ENCODE measurements at places on chromosomes 7 and 10. TPM values are rescaled to one million over a fixed set of nuclear protein-coding genes. Genes with fewer than 3 reads are reported as not detected.

The CRPPA gene
- total RNA-seq = 1.4 TPM

The PRRT4 gene
- total RNA-seq = 0.61 TPM

The CLDN4 gene
- total RNA-seq = 0.93 TPM

The EBF3 gene
- total RNA-seq = 44.1 TPM

The PSTK gene
- 12.8 TPM for total RNA-seq

The POM121C gene
- total RNA-seq = 12.0 TPM

GRCh38 chr10:77673515-77674140 lies 36.0 kb upstream of the KCNMA1 start:
- ATAC-seq = no peak

GRCh38 chr10:30978843-30979242 lies 52.8 kb downstream of the ZNF438 start:
- ATAC-seq = no peak

GRCh38 chr10:48725708-48726107 lies 41.0 kb downstream of the WDFY4 start:
- ATAC-seq = no peak

GRCh38 chr7:4437916-4438315 lies 244.2 kb upstream of the FOXK1 start:
- no peak for ATAC-seq

DNA sequence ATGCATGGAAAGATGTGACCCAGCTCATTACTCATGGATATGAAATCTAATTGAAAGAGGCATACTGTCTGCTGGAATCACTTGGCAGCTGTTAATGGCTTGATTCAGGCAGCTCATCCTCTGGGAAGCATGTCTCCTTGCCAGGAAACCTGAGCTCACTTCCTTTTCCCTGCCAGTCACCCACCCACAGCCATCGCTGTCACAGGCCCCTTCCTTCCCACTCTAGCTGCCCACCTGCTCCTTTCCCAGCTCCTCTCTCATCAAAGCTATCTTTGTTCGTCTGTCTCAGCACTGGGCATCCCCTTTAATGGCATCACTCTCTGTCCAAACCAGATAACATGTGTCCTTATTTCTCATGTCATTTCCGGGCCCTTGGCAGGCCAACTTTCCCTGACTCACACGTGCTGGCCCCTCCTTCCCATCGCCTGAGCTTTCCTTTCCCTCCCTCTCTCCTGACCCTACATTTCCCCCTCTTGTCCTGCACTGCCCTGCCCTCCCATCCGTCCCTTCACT lies 721.9 kb downstream of the TNS3 start:
- no peak for ATAC-seq
